ENCODE measurements at places on chromosomes 11 and 22.

DNA sequence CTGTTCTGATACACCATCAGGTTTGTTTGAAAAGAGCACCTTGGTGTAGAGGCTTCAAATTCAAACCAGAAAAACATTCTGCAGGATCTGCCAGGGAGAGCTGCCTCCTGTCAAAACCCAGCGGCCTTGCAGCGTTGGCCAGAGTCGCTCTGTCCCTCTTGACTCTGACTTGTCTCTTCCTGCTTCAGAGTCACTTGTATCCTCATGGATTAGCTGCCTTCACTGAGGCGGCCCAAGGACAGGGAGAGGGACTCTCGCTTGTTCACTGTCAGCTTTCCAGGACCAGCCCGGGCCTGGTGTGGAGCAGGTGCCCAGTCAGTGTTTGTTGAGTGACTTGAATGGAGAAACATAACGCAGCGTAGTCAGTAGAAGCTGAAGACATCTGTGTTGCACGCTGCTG lies 18.0 kb downstream of the TBC1D22A start:
- no peak for DNase-seq

GRCh38 chr11:36306888-36307287 lies 10.8 kb downstream of the PRR5L start:
- DNase-seq = peak; percentile 52

DNA sequence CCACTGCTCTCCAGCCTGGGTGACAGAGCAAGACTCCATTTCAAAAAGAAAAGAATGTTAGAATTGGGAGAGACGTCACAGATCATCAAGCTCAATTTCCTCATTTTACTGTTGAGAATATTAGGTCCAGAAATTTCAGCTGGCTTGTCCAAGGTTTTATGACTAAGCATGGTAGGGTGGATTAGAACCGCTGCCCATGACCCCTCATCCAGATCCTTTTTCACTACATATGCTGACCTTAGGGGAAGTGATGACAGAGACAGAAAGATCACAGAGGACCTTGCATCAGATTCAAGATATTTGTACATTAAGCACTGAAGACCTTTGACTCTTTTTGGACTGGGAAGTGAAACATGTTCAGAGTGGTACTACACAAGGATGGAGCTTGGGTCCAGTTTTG lies 134.5 kb downstream of the ADAMTS15 start:
- DNase-seq = no peak

DNA sequence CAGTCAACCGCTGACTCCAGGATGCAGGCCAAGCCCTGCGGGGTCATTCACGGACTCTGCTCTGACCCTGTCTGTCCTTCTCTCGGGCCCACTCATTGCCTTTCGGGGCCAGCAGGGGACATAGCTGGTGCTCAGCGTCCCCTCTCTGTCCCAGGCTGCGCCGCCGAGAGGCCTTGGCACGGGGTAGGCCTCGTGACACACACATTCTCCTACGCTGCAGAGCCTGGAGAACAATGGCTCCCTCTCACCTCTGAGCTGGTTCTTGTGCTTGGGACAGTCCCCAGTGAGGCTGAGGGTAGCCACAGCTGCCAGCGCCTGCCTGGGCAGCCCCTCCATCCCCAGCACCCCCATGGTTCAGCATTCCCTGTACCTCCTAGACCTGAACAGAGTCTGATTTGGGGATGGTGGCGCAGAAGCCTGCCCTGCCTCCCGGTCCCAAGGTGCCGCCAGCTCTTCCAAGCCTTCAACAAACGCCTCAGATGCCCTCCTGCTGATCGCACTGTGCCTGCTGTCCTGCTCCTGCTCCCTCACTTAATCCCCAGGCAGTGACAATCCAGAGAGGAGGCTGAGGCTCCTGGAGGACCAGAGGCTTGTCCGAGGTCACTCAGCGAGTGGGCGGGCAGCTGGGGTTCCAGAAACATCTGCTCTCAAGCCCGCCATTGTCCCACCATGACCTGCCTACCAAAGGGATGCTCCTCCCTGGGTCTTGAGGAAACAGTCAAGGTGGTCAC lies 30.4 kb downstream of the DUSP8 start:
- no peak for DNase-seq

DNA sequence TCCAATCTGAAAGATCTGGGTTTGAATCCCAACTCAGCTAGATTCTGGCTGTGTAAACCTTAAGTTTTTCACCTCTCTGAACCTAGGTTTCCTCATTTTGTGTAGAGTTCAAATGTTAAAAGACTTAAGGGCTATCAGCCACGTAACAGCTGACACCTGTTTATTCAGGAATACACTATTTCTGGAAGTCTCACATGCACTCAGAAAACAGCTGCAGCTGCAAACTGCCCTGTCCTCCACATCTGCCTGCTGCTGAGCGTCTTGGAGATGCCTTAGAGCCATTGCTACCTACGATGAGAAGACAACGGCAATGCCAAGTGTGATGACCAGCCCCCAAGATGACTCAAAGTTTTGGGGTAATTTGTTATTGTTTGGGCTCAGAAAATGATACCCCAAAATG lies 6.7 kb upstream of the TRIM44 start:
- DNase-seq = no peak

GRCh38 chr22:35064664-35065063 lies 1.3 kb upstream of the ISX start:
- no peak for DNase-seq

GRCh38 chr11:13278609-13279486 lies 1.3 kb downstream of the BMAL1 start:
- DNase-seq = no peak

DNA sequence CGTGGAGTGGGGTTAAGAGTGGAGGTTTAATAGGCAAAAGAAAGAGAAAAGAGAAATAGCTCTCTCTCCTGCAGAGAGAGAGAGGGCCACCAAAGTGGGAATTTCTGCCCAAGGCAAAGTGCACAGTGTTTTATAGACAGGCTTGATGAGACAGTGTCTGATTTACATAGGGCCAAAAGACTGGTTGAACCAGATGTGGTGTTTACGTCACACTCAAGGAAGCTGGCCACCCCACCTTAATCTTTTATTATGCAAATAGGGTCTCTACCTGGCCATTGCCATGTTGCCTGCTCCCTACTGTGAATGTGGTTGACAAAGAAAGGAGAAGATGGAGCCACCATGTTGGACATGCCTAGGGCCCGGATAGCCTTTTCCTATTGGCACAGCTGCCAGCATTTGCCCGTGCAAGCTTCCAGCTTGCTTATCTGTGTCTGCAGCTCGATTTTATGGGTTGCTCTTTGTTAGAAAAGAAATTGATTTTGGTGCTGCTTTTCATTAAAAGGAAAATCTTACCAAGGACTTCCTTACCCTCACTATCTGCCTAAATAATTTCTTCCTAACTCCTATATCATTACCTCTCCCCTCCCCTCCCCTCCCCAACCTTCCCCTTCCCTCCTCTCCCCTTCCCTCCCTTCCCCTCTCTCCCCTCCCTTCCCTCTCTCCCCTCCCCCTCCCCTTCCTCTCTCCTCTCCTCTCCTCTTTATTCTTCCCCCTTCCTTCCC lies 436.0 kb downstream of the NELL1 start:
- DNase-seq = no peak

DNA sequence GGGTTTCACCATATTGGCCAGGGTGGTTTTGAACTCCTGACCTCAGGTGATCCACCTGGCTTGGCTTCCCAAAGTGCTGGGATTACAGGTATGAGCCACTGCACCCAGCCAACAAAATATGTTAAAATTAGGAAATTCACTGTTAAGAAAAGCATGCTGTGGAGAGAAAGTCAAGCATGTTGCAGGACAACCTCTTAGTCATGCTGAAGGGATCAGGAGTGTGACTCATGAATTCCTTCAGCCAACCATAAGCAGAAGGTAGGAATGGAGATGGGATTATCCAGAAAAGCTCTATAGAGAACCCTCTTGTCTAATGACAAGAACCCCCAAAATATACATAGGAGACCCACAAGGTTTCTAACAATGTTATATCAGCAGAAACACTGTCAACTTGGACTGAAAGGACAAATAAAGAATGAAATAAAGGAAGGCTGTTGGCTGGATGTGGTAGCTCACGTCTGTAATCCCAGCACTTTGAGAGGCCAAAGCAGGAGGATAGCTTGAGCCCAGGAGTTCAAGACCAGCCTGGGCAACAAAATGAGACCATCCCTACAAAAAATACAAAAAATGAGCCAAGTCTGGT lies 16.0 kb downstream of the MRTFA start:
- DNase-seq = no peak

- no peak for DNase-seq
Measured at GRCh38 chr11:110190885-110191284, 97.7 kb downstream of the ZC3H12C start.

DNA sequence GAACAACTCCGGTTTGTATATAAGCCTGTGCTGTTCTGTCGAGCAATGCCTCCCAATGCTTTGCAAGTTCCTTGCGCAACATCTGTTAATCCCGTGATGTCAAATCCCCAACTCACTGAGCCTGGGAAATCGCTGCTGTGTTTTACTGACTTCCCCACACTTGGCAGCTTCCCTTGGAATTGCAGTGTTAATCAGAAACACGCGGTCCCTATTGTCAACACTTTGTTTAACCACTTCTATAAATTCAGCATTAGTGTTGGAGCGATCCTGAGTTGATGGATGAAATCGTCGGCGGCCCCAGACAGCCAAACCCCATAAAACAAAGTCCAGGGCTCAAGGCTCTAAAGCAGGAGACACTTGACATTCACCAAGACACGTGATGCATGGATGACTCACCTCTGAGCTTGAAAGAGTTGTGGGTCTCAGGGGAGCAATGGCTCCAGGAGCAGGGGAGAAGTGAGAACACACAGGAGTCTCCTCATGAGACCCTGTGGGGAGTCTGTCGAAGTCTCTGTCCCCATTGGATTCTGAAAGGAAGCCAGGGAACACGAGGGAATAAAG lies 555.3 kb downstream of the MIAT start:
- no peak for DNase-seq

- no peak for DNase-seq
Measured at GRCh38 chr22:47102648-47103047, 340.2 kb downstream of the TBC1D22A start.

DNA sequence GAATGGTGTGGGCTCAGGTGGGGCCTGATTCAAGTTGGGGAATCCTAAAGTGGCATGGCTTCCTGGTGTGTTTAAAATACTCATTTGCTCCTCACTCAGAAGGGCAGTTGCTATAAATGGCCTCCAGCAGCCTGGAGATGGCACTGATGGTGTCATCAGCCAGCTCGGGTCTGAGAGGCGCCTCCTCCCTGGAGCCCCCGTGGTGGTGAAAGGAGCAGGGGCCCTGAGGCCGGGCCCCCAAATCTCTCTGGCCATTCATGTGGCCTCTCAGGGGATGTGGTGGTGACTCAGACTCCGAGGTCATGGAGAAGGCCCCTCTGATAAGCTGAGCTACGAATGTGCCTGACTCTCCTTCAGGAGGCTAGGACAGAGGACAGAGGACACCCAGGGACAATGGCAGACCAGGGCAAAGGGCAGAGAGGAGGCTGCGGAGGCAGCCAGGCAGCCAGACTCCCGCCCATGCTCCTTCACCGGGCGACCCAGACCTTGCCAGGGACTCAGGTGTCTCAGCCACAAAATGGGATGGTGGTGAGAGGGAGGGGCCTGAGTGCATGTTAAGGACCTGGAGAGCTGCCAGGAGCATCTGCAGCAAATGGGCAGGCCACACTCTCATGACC lies 129.2 kb downstream of the CTTN start:
- no peak for DNase-seq

DNA sequence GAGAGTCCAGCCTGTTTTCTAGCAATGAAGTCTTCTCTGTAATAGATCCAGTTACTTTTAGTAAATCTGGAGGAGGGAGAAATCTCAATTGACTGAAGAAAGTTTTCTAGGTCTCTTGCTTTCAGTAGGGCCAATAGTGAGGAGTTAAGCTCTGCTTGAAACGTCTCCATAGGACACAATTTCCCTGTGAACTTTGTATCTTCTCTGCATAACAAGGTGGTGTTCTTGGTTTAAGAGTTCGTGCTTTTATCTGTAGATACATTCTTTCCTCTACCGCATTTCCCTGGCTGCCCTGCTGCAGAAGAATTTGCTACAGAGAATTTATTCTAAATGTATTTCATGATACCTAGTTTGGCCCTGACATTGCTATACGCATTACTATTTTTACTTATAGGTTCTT lies 183.1 kb downstream of the ARHGAP42 start:
- no peak for DNase-seq

DNA sequence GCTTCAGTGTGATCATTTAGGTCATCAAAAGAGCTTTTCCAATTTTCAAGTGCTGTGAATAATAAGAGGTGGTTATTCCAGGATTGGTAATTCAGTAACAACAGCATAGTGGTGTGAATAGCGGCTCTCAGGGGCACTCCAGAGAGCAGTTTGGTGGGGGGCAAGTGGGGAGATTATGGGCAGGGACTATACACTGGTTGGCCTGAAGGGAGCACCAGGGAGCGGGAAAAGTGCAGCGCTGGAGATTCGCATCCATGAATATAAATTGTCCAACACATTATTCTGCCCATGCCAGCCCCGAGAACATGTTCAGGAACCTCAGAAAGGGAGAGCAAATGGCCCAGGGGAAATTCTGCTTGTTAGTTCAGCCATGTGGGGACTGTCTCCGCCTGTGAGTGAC lies 37.9 kb downstream of the OR6Q1 start:
- no peak for DNase-seq

DNA sequence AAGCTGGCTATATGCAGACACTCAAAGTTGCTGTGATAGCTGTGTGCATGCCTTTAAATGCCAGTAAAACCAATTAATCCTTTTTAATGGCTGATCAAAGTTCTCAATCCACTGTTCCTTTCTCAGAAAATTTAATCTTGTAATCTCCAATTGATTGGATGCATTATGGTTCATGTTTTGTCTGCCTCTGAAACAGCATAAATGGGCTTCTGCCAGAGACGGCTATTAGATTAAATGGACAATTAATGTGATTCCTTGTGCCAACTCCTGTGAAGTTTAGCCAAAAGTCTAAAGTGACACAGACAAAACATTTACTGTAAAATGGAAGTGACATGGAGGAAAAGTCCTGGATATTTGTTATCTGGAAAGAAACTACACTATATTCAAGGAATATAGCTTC lies 952.5 kb upstream of the FAT3 start:
- no peak for DNase-seq

- DNase-seq = no peak
Measured at GRCh38 chr11:11821899-11822298, 19.9 kb upstream of the USP47 start.

DNA sequence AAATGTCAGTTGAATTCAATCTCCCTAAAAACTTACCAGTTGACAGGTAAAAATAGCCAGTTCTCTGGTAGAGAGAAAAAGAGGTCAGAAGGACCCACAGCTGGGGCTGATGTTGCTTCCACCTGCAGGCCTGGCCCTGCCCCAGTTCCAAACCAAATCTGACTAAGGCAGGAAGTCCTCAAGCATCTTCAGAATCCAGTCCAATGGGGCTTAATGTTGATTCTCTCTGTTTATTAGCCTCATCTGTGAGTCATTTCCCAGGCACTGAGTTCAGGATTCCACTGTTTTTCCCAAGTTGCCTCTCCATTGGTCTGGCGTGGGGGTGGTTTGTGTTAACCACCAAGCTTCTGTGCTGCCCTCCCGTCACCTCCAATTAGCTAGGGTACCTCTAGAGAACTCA lies 601.8 kb downstream of the INSC start:
- DNase-seq = no peak

DNA sequence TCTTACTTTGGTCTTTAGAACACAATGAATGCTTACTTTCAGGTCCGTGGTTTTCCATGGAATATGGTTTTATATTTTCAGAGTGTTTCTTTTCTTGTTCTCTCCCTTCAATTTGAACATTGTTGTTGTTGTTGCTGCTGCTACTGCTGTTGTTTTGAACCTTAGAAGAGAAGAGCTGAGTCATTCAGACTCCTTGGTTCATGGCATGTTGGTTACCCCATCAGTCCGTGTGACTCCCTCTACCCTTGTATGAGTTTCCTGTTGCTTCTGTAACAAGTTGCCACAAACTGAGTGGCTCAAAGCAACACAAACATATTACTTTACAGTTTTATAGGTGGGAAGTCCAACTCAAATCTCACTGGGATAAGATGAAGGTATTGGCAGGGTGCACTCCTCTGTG lies 511.0 kb downstream of the INSC start:
- DNase-seq = no peak
